ENCODE measurements at places on chromosomes 13 and 19. TPM values are rescaled to one million over a fixed set of nuclear protein-coding genes. Genes with fewer than 3 reads are reported as not detected.

GRCh38 chr19:34832581-34833112 is 59.6 kb upstream of the ZNF599 start:
- DNase-seq = no peak

DNA sequence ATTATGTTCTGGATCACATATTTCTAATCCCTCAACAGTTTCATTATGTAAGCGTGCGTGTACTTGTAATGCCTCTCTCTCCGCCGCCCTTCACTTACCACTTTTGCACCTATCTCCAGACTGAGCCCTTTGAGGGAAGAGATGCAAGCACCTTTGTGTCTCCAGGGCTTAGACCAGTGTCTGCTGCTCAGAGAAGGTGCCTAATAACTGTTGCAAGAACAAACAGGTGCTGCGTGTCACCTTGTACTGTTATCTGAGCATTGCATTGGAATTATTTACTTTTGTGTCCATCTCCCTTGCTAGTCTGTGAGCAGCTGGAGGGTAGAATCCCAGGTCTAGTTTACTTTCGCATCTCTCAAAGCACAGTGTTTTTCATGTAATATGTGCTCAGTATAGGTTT is 156.2 kb downstream of the FLT1 start:
- no peak for DNase-seq

DNA sequence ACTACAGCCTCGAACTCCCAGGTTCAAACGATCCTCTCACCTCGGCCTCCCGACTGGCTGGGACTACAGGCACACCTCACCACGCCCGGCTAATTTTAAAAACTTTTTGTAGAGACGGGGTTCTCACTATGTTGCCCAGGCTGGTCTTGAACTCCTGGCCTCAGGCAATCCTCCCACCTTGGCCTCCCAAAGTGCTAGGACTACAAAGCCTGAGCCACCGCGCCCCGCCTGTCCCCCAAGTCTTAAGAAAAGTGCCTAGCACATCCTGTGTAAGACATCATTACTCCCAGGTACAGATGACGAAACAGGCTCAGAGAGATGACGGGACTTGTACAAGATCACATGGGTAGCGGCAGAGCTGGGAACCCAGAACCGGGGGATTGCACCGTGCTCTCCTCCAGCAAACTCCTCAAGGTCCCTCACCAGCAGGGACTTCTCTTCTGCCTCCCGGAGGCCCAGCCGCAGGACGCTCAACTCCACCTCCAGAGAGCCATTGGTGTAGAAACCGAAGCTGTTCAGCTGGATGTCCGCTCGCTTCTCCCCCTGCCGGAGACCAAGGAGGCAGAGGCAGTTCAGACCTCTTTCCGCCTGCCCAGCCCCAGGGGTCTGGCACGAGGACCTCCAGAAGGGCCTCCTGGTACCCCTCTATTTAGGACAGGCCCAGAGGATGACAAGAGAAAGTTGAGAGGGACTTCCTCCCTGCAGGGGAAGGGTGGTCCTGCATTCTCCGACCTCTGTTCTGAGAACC is 1.0 kb downstream of the GPR108 start:
- DNase-seq = peak; percentile 89

- no peak for DNase-seq
Measured at GRCh38 chr19:33358408-33358807, 15.1 kb upstream of the CEBPG start.

The ANGPTL8 gene
- not detected for total RNA-seq

The ZNF132 gene
- 3.0 TPM for total RNA-seq

Measured in Daoy (cell line).